ENCODE measurements at places on chromosomes 6 and 20. TPM values are rescaled to one million over a fixed set of nuclear protein-coding genes. Genes with fewer than 3 reads are reported as not detected.

Gene FIG4
- 25.1 TPM for polyA plus RNA-seq

Gene KIF16B
- 21.7 TPM for polyA plus RNA-seq

Gene CRISP3
- polyA plus RNA-seq = 0.31 TPM

Gene GMPR
- polyA plus RNA-seq = 11.4 TPM

Gene ZNF334
- polyA plus RNA-seq = 44.9 TPM

Gene ADGRF5
- polyA plus RNA-seq = 29.3 TPM

Gene TMEM217
- polyA plus RNA-seq = 2.1 TPM

Gene ZNF292
- polyA plus RNA-seq = 48.2 TPM

DNA sequence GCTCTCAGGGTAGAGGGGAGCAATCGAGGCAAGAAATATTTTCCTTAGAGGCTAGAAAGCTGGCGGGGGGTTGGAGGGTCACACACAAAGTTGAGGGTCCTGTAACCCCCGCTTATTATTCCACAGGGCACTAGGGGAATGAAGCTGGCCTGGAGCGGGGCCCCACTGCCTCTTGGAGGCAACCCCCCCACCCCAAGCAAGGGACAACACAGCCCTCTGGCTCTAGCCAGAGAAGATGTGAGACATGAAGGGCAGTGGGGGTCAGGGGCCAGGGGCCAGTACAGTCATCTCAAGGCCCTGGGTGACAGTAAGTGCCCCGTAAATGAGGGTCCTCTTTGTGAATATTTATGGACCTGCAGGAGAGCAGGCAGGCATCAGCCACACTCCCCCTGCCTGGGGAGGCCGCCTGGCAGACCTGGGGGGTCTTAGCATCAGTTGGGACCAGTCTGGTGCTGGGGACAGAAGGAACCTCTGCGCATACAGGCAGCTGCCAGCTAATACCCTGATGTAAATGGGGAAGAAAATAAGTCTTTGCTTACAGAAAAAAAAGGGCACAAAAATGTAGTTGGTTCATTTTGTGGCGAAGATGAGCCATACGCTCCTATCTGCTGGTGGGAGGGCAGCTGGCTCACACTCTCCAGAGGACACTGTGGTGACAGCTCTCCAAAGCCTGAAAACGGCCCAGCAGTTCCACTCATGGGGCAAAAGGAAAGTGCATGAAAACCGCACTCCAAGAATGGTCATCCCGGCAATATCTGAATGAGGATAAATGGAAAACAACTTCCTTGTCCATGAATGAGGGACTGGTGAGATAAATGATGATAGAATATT lies 21.9 kb downstream of the SPATA2 start:
- DNase-seq = no peak

GRCh38 chr6:100430962-100431361 lies 33.8 kb downstream of the SIM1 start:
- DNase-seq = no peak

DNA sequence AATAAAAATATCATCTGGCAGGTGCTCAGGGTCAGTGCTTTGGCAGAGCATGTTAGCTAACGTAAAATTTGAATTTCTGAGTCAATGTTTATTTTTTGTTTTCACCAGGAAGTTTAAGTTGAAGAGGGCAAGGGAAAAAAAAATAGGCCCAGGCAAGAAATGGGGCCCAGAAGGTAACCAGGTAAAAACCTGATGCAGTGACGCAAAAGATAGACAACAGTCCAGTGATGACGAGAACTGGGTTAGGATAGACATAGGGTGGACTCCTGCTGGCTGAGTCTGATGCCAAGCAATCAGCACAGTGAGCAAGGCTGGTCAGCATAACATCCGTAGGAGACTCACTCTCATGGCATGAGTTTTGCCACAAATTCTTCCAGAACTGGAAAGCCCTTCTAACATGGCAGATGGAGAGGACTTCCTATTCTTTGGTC lies 42.2 kb downstream of the ZHX3 start:
- DNase-seq = no peak

DNA sequence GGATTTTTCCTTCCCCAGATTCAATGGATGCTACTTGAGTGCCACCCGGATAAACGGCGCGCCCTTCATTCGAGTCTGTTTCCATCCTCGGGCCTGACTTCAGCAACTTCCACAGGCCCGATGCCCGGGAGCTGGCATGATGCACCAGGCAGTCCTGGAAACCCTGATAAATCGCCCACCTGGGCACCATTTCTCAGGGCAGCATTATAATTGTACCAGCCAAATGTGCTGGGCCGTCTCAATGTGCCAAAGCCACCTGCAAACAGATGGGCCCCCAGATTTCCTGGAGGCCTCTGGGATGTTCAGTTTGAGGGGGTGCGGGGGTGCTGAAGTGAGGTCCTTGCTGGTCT lies 65.8 kb downstream of the NOL4L start:
- no peak for DNase-seq

DNA sequence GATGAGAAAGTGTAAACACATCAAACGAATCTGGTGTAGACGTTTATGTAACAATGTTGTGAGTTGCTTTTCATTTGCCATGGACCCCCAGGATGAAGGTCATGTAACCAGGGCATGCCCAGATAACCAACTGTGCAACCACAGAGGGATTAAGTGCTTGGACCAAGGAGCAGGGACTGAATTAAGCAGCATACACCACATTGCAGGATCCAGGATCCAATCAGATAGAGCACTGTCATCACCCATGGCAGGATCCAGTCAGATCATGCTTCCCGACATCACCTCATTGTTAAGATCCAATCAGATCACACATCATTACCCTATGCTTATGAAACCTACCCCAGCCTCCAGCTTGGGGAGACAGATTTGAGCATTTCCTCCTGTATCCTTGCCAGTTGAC lies 74.3 kb upstream of the RCAN2 start:
- no peak for DNase-seq

DNA sequence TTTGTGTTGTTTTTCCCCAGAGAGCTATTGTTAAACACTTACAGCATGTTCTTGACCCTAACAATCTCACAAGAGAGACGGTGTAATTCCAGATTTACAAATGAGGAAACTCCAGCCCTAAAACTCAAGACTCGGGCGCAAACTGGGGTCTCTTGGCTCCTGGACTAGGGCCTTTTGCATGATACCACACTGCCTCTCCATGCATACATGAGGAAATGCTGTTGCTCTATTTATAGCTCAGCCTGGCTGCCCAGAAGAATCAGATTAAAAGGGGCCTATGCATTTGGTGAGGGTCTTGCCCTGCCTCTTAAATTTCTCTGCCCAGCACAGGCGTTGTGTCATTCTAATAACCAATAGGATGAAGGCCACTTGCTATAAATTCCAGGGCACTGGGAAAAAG lies 30.5 kb upstream of the SNRPB2 start:
- no peak for DNase-seq

DNA sequence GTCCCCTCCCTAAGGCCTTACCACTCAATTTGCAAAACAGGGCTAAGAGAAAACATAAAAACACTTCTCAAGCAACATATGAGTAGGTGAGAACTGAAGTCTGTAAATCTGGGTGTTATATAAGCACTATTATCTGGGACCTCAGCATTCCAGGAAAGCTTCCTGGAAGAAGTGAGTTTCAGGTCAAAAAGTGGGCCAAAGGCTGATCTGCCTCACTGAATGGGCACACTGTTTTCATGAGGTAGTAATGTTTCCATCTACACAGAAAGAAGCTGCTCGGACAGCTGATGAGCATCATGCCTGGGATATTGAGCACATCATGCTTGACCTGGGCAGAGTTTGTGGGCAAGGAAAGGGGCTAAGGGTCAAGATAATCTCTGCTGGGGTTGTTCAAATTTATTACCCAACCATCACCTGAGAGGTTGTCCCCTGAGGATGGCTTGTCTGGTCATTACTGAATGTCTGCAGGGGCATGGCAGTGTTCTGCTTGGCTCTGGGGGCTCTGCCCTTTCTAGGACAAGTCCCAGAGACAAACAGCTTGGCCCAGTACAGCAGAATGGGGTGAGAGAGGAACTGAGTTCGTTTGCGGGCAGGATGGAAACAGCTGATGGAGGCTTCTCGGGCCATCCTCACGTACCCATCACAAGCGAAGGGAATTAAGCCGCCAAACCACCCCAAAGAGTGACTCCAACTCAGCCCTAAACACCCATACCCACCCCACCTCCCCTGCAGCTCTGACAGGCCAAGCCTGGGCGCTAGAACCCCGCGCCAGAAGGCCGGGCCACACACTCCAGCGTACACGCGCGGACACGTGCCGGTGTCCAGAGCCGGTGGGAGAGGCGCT lies 1.2 kb upstream of the SYNJ2 start:
- DNase-seq = no peak

- DNase-seq = no peak
These were observed 1078.4 kb downstream of the KIF16B start for GRCh38 chr20:15494851-15495250.

GRCh38 chr6:38543022-38543421 lies 96.7 kb downstream of the BTBD9 start:
- DNase-seq = no peak

DNA sequence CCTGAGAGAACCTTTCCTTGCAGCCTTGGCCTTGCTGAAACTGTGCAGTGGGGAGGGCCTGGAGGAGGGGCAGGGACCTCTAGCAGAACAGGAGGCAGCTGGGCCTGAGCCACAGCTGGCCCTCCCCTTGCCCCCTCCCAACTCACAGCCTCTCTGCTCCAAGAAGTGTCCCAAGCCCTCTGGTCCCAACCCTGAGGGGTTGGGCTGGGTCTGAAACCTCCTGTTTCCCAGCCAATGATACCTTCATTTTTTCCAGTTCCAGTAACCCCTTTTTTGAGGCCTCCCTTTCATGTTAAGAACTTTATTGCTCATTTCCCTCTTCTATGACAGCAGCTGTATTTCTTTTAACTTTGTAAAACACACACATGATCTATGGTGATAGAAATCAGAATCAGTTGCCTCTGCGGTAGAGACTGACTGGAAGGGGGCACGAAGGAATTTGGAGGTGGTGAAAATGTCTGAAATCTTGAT lies 17.9 kb upstream of the ARMC12 start:
- no peak for DNase-seq

DNA sequence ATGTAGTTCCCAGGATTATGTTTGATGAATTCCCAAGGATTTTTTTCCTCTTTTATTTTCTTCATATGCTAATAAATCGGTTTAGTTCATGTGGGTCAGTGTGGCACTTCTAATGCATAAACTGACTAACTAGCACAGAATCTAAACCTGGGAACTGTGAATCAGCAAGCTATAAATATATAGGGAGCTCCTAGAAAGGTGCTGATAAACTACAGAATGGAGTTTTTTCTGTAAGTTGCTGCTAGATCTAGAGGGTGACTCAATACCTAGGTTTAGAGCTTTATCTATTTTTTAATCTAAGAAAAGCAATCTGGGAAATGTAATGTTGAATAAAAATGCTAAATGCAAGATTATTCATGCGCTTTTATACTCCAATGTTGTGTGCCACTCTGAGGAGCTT lies 118.8 kb upstream of the PTCHD4 start:
- no peak for DNase-seq

DNA sequence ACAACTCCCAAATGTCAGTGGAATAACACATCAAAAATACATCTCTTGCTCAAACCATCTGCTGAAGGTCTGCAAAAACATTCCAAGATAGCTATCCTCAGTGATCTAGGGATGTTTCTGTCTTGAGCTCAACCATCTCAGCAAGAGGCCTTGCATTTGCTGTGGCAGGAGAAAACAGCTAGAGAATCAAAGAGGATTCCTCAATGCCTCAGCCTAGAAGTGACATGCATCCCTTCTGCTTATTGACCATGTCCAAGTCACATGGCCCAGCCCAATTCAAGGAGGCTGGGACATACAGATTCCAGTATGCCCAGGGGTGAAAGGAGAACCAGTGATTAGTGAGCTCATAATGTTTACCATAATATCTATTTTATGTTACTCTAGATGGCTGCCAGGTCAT lies 269.5 kb downstream of the PLCB1 start:
- DNase-seq = no peak

DNA sequence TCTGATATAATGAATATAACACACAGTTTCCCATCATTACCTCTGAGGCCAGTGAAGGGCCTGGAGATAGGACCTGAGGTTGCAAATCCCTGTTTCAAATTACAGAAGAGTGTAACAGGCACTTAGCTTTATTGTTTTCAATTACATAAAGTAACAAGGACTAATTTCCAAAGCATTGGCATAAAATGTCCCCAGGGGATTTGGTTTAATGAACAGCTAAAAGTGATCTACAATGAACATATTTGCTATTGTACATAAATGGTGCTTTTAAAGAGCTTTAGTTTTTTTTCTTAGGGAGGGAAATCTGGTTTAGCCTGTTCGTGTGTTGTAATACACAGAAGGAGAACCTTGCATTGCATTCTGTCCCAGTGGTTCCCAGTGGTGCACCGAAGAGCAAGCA lies 54.4 kb downstream of the HMGN3 start:
- DNase-seq = peak; percentile 25

GRCh38 chr6:447381-448165 lies 56.0 kb downstream of the IRF4 start:
- DNase-seq = no peak

DNA sequence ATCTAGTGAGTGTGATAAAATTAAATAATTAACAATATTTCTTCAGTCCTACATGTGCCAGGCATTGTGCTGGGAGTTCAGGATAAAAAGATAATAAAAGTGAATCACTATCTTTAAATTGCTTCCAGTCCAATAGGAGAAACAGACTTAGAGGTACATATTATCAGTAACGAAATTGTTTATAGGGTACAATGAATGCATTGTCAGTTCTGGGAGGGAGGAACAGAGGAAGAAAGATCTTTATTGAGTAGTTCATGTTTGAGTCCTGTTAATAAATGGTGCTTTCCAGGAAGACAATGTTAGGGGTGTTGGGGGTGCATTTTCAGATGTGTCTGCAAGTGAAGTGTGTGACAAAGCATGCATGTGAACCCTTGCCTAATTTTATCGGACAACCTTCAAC lies 183.1 kb downstream of the OGFRL1 start:
- DNase-seq = no peak

- no peak for DNase-seq
These were observed 1018.3 kb downstream of the GRIK2 start for GRCh38 chr6:102411796-102412195.

DNA sequence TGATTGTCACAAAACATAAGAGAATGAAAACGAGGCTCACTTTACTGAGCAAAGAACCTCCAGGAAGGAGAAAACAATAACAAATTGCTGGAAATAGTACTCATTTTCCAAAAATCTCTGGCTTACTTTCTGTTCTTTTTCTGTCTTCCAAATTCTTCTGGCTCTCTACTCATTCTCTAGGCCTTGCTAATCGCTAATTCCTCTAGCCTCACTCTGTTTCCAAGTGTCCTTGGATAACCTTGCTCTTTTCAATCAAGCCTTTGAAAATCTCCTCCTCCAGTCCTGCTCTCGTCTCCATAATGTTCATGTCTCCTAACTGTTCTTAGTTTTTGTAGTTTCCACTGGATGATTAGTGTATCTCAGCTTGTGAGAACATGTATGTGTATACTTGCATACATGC lies 96.2 kb upstream of the MAP7 start:
- no peak for DNase-seq

DNA sequence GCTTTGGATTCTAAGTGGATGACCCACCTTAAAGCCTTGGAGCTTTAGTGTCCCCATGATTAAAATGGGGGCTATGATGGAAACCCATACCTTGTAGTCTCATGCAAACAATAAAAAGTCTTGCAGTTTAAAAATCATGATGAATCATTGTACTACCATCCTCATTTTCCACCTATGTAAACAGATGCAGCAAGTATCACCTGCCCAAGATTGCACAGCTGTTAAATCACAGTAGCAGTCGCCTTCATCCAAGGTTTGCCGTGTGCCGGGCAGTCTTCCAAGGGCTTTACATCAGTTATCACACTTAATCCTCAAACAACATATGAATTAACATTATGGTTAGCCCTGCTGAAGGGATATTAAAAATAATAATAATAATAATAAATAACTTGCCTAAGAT lies 210.3 kb downstream of the FOXA2 start:
- DNase-seq = no peak
